Stomach (tissue), 19 donors: ENCODE measurements at places on chromosomes 1 and 21. TPM values are rescaled to one million over a fixed set of nuclear protein-coding genes. Genes with fewer than 3 reads are reported as not detected.

The MXRA8 gene
- 123 TPM for total RNA-seq

The GNAT2 gene
- total RNA-seq: not detected

The ERG gene
- total RNA-seq: 8.8 TPM

The ANKRD35 gene
- not detected for total RNA-seq

The GBP6 gene
- total RNA-seq: not detected

DNA sequence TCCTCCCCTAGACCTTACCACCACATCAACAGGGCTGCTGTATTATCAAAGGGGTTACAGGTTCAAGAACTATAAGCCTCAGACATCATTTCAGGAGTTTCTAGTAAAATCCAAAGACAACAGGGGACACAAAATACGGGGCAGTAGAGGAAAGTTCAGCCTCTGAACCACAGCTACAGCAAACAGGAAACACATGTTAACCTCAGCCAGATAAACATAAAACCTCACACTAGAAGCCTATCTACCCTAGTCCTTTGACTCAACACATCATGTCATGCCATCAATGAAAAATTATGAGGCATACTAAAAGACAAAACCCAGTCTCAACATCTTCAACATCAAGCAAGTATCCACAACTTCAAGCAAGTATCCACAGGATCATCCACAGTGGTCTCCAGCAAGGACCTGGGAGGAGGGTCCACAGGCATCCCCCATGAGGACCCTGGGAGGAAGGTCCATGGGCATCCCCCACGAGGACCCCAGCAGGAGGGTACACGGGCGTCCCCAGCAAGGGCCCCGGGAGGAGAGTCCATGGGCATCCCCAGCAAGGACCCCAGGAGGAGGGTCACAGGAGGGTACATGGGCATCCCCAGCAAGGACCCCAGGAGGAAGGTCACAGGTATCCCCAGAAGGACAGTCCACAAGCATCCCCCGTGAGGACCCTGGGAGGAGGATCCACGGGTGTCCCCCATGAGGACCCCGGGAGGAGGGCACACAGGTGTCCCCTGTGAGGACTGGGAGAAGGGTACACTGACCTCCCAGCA is 440.0 kb downstream of the MATN1 start:
- no peak for DNase-seq

GRCh38 chr1:151809290-151809984 is 4.2 kb upstream of the LINGO4 start:
- DNase-seq: no peak

- no peak for DNase-seq
These were observed 38.6 kb downstream of the NFIA start for GRCh38 chr1:61120998-61121397.

GRCh38 chr1:53348486-53349368 is 20.9 kb upstream of the LRP8 start:
- peak; percentile 8 for DNase-seq

DNA sequence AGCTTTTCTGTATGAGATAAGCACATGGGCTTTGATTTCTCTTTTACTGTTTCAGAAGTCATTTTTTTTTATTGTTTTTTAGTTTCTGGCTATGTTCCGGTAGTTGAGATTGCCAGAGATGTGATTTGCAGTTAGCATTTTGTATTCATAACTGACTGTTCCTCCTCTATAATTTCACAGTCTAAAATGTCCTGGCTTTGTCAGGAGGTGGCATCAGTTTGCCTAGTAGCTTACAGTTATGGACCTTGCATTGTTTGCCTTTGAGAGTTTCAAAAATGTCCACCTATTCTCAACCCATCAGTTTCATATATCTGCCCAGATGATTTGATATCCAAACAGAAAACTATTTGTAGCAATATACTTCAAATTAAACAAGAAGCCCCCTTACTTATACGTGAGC is 39.5 kb upstream of the ST6GALNAC3 start:
- peak; percentile 52 for DNase-seq

GRCh38 chr1:174976436-174977108 is 23.2 kb upstream of the CACYBP start:
- DNase-seq: no peak

DNA sequence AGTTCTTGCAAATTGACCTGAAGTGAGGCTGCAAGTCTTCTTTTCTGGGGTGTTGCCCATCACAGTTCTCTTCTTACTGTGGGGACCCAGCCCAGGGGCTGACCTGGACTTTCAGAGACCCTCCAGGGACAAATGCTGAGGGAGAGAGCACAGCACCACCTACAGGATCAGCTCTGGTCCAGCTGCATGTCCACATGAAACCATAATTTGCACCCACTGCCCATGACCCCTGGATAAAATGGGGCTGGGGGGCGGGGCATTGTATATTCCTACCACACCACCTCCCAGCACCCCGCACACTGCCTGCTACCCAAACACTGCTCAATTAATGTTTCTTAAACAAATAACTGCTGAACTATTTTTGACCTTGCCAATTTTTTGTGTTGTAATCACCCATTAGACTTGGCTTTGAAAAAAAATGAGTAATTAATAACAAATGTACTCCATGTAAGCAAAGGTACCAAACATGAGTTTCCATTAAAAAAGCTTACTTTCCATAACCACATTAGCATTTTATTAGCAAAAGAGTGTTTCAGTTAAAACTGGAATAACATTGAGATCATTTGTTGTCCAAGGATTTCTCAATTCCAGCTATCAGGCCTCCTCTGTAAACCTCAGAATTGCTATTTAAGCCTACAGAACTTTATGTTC is 168.0 kb upstream of the RAB4A start:
- no peak for DNase-seq

DNA sequence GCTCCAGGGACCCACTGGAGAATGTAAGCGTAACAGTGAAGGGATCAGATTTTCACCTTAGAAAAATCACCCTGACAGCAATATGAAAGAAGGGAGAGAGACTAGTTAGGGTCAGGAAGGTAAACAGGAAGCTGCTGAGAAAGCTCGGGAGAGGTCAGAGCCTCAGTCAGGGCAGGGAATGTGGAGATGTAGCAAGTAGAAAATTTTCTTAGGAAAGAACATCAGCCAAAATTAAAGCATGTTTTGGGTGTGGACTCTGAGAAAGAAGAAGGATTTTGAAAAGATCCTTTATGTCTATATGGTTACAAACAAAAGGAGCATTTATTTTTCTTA is 16.7 kb upstream of the ERICH3 start:
- DNase-seq: no peak
